Stimulated activated CD4-positive, alpha-beta T cell treated with anti-CD3 and anti-CD28 coated beads, Interleukin-4, amount 100 ng/mL, for 48 hours (primary cell): ENCODE measurements at places on chromosomes 2 and 18.

- no peak for DNase-seq
These were observed 78.2 kb downstream of the TCF4 start for GRCh38 chr18:55509631-55510324.

DNA sequence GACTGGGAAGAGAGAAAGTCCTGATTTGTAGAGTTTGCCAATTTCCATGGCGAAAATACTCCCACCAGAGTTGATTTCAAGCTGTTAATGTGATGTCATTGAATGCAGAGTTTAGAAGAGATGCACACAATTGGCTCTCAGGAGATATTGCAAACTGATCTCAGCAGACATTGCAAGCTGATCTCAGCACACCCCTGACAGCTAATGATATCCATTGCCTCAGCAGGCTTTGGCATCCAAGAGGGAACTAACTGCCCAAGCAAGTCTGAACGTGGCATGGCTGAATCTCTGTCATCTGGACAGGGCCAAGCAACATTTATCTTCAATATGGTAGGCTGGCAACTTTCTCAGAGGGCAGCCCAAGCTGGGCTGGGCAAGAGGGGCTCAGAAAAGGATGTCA is 78.4 kb upstream of the CYP1B1 start:
- DNase-seq, result no peak

DNA sequence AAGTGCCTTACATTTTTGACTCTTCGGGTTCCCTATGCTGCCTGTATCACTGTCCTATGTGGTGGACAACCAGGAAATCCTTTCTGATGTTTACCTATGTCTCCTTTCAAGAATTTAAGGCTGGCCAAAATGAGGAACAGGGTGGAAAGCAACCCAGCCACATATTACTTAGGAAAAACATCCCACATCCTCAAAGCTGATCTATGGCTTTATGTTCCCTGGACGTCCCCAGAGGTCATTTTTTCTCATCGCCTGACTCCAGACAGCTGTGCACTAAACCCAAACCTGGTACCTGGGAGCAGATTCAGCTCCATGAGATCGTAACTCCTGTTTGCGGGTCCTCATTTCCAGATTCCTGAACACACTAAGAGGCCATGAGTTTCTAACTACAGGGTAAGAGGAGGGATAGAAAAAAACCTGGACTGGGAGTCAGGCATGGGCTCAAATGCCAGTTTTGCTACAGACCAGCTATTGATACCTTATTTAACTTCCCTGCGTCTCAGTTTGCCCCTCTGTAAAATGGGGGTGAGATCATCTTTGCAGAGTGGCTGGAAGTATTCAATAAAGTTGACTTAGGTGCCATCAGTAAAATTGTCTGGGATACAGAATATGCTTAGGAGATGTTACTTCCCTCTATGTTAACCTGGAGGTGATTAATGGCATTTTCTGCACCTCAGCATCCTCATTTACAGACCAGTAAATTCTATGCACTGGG is 70.8 kb downstream of the TNS1 start:
- no peak for DNase-seq

- no peak for DNase-seq
These were observed 39.5 kb downstream of the STON1 start for GRCh38 chr2:48569433-48569832.

DNA sequence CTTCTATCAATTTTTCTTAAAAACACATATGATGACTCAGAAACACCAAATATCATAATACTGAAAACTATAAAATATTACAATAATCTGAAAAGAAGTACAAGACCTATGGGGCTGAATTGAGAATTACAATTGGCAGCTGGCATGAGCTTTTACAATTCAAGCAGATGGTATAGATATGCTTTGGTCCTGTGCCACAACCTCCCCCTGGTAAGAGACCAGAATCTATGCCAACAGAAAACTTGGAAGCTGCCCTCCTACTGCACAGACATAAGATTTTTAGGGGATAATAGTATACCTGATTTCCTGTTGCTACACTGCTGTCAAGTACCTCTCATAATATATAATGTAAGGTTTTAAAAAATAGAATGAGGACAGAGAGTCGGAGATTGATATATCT is 46.8 kb upstream of the CDH7 start:
- DNase-seq, result no peak
